Stimulated activated CD4-positive, alpha-beta T cell treated with anti-CD3 and anti-CD28 coated beads, Interleukin-1b, Interleukin-23, amount 100 ng/mL, for 24 hours (primary cell): ENCODE measurements at places on chromosomes 13 and 19.

- DNase-seq, result no peak
Measured at GRCh38 chr13:107937848-107938247, 277.5 kb downstream of the LIG4 start.

- no peak for DNase-seq
Measured at GRCh38 chr13:80508031-80508430, 167.1 kb upstream of the SPRY2 start.

GRCh38 chr19:44623626-44624025 lies 10.3 kb downstream of the IGSF23 start:
- no peak for DNase-seq

DNA sequence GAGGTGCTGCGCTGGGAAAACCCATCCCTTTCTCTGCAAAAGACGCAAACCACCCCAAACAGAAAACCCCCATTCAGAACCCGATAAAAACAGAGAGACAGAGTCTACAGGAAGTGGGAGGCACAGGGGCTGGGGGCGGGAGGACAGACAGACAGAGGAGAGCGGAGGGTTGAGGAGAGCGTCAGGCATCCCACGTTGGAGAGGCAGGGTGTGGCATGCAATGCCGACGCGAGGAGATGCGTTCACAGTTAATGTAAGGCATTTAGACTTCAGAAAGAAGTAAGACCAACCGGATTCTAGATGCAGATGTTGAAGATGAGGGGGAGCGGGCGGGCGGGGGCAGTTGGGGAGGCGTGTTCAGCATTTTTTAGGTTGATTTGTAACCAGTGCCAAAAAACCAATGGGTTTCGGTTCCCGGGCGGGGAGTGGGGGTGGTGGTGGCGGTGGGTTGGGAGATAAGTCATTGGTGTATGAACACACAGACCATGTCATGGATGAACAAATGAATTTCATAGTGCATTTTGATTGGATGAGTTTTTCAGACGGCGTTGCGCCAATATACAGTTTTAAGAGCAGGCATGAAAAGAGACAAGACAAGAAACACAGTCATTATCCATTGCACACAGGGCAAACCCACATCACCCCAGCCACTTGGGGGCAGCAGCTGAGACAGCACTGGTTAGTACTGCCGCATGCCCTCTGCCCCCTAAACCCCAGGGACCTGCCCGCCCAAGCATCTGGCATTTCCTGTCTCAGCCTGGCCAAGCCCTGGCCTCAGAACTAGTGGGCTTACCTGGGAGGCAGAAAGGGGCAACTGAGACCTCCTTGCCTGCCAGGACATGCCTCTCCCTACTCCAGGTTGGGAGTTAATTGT lies 91.3 kb downstream of the IER2 start:
- peak; percentile 11 for DNase-seq

GRCh38 chr13:19072543-19072942 lies 109.1 kb downstream of the TUBA3C start:
- DNase-seq, result no peak

DNA sequence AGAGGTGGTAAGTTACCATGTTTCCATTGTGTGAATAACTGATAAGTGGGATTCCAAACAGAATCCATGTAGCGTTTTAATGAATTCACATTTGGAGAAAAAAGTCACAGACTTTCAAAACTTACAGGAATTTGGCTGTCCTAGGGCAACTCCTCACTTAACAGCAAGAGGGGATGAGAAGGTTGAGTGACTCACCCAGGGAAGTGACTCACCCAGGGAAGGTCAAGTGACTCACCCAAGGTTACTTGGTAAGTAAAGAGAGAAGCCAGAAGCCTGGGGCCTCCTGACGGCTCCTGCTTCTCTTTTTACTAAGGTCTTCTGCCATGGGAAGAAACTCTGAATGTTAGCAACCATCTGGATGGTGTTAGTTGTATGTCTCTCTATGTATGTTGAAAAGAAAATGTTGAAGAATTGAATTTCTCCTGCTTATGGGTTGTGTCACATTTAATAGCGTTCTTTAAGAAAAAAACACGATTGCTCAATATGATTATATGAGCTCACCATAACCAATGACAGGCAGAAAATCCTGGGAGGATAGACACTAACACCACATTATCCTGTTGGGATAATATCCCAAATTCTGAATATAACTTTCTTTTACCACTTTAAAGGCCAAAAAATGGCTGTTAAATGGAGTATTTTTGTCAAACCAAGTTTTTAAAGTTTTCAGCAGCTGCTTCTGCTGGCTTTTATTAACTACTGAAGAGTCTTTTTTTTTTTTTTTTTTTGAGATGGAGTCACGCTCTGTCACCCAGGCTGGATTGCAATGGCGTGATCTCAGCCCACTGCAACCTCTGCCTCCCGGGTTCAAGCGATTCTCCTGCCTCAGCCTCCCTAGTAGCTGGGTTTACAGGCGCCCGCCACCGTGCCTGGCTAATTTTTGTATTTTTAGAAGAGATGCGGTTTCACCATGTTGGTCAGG lies 195.6 kb downstream of the GGACT start:
- peak; percentile 32 for DNase-seq

GRCh38 chr13:99985241-99985874 lies 3.8 kb downstream of the ZIC2 start:
- DNase-seq, result no peak

DNA sequence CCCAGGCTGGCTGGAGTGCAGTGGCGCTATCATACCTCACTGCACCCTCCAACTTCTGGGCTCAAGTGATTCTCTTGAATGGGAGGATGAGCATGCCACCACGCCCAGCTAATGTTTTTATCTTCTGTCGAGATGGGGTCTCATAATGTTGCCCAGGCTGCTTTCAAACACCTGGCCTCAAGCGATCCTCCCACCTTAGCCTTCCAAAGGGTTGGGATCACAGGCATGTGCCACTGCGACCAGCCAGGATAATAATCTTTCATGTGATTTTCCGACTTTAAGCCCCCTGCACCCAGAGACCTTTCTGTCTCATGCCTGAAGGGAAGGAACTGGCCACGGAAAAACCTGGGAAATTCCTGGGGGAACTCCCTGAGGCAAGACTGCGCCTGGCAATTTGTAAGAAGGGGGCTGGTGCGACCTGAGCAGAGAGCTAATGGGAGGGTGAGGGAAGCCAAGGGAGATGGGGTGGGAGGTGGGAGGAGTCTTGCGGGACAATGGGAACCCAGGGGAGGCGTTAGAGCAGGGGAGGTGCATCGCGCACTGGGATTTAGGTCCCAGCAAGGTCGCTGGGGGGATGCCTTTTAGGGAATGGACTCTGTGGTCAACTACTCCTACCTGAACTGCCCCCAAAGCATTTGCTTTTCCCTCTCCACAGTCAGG lies 1.2 kb upstream of the CCDC124 start:
- no peak for DNase-seq

DNA sequence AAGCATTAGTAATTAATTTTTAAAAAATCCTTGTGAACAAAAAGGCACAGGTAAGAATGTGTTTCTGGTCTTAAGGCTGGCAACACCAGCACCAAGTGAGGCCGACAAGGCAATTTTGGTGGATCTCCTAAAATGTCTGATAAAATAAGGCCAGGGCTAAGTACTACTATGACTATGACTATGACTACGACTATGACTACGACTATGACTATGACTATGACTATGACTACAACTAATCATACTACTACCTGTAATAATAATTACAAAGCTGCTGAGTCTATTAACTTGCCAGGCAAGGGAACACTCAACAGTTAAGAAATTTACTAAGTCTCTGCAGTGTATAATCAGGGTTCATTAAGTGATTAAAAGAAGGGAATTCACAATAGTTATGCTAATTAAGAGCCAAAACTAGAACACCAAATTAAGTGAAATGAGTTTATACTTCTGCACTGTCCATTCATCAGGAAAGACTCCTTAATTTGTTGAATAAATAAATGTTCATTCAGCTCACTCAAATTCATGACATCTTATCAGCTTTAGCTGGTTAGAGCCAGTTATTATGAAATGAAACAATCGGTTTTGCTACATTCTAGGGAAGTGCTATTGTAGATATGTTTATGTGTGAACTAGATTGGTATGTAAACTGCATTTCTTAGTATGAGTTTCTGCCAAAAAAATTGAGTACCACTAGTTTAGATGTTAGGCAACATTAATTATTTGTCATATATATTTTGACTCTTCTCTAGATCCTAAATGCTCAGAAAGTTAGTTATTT lies 1626.2 kb upstream of the PCDH20 start:
- DNase-seq, result no peak

DNA sequence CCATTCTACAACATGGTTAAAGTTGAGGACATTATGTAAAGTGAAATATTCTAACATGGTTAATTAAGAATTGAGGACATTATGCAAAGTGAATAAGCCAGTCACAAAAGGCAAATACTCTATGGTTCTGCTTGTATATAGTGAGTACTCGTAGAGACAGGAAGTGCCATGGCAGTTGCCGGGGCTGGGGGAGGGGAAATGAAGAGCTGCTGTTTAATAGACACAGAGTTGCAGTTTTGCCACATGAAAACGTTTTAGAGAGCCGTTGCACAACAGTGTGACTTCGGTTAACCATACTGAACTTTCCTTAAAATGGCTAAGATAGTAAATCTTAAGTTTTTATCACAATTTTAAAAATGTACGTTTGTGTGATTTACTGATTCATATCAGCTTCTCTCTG lies 176.9 kb downstream of the SHISA2 start:
- DNase-seq, result peak; percentile 13

DNA sequence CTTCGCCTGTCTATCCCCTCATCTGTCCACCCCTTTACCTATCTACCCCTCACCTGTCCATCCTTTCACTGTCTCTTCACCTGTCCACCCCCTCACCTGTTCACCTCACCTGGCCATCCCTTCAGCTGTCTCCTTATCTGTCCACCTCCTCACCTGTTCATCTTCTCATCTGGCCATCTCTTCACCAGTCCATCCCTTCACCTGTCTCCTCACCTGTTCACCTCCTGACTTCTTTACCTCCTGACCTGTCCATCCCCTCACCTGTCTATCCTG lies 13.2 kb upstream of the KANK2 start:
- DNase-seq, result no peak

- no peak for DNase-seq
Measured at GRCh38 chr19:58396691-58397532, 1.5 kb downstream of the RNF225 start.

GRCh38 chr19:36916991-36917390 lies 859 bp downstream of the ZNF568 start:
- no peak for DNase-seq

DNA sequence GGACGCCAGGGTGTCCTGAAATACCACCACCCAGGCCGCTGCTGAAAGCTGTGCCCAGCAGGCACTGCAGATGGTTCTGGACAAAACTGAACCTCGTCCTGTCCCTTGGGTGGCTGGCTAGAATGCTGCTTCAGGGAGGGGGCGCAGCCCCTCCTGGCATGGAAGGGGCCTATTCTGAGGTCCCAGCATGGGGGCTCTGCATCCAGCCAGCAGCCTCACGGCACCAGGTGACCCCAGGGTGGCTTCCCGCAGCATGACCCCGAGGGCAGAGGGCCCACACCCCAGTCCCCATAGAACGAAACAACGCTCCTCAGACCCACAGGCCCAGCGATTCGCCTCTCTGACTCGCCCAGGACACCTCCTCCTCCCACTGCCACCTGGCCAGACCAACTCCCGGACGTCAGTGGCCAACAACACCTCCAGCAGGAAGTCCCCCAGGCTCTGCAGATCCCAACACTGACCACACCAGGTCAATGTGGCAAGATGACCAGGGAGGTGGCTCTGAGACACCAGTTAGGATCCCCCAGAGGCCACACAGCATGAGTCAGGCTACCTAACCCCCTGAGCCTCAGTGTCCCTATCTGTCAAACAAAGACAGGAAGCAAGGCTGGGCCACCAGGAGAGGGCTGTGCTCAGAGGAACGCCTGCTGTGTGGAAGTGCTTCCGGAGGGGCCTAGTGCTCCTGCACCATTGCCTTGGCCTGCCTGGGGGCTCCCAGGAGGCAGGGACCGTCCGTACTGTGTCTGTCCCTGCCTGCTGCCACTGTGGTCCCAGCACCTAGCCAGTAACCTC lies 6.1 kb downstream of the MKNK2 start:
- no peak for DNase-seq

DNA sequence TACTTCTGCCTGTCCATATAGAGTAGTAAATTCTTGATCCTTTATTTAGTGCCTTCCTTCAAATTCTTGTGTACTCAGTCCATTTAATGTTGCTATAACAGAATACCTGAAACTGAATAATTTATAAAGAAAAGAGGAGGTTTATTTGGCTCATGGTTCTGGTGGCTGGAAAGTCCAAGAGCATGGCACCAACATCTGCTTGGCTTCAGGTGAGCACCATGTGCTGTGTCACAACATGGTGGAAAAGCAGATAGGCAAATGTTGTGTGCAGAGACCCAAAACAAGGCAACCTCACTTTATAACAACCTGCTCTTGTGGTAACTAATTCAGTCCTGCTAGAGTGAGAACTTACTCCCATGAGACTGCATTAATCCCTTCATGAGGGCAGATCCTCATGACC lies 195.3 kb downstream of the LMO7 start:
- no peak for DNase-seq

GRCh38 chr13:75263741-75264407 lies 218.1 kb downstream of the TBC1D4 start:
- no peak for DNase-seq

DNA sequence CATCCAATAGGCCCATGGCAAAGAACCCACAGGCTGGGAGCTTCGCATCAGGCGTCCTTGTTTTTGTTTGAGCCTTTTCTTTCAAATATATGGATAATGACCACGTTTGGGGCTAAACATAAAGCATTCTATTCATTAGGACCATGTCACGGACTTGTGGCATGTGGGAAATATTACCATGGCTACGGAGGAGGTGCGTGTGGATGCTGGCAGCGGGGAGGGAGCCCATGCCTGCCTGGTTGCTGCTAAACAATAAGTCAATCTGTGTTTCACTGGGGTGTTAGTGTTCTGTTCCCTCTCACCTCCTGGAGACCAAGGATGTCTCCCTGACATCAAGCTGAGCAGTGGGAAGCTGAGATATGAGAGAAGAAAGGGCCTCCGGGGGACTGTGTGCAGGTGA lies 121.1 kb downstream of the IRS2 start:
- no peak for DNase-seq

- DNase-seq, result no peak
Measured at GRCh38 chr19:14614099-14614412, 31.2 kb downstream of the CLEC17A start.

DNA sequence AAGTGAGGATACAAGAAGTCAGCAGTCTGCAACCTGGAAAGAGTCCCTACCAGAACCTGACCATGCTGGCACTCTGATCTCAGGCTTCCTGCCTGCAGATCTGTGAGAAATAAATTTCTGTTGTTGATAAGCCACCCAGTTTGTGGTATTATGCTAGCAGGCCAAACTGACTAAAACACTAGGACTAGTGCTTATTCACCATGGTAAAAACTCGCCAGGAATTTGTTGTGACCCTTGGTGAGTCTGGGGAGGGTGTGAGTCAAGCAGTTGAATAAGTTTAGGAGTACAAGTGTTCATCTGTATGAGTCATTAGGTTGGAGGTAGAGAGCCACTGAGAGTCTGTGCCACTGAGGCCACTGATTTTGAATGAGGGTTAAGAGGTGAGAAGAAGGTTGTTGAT lies 3.6 kb downstream of the ZIK1 start:
- DNase-seq, result no peak
